Stimulated activated CD4-positive, alpha-beta T cell treated with anti-CD3 and anti-CD28 coated beads, Interleukin-15, amount 100 ng/mL, for 1 hour (primary cell): ENCODE measurements at places on chromosomes 1 and 21.

GRCh38 chr1:36157973-36158826 lies 2.2 kb downstream of the MAP7D1 start:
- no peak for DNase-seq

- no peak for DNase-seq
Measured at GRCh38 chr1:26078286-26079177, 11.1 kb upstream of the TRIM63 start.

- DNase-seq = no peak
Measured at GRCh38 chr1:187948170-187948794, 1119.5 kb downstream of the PLA2G4A start.

- no peak for DNase-seq
Measured at GRCh38 chr1:93344886-93345632, 648 bp upstream of the DR1 start.

DNA sequence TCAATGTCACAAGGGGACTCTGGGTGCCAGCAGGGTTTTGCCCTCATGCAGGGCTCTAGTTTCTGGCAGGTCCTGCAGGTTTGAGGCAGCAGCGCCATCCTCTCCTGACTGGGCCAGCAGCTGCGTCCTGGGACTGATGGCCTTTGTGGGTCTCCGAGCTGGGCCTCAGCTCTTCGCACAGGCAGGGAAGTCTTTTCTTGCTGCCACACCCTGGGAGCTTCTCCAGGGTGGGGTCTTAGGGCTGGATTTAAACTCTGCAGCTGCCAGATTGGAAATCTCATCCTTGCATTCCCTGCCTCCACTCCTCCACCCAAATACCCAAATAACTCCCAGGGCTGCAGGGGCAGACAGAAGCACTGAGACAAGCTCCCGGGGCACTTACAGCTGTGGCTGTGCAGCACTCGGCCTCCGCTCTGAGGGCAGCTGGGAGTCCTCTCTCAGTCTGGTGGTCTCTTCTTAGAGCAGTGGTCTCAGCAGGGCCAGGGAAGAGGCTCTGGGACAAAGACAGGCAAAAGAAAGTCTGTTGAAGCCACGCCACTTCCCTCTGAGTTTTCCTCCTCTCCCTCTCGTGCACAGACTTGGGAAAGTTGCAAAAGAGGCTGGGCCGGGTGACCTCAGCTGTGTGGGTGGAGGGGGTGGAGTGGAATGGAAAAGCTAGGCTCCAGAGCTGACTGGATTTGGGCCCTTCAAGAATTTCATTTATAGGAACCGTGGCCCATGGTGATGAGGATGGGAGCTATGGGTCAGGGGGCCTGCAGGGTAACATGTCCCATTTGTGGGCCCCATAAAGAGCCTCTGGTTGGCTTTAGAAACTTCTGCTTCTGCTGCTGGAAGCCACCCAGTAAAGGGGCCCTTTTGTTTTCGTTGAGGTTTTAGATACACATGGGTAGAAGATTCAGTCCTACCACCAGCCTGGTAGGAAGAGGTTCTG lies at the start of gene RAB7B:
Gene RAB7B (minus strand): TSS at position 525 of the 931 bp plus-strand sequence. CDS start 9,260 bp downstream, outside the sequence.
- no peak for DNase-seq

DNA sequence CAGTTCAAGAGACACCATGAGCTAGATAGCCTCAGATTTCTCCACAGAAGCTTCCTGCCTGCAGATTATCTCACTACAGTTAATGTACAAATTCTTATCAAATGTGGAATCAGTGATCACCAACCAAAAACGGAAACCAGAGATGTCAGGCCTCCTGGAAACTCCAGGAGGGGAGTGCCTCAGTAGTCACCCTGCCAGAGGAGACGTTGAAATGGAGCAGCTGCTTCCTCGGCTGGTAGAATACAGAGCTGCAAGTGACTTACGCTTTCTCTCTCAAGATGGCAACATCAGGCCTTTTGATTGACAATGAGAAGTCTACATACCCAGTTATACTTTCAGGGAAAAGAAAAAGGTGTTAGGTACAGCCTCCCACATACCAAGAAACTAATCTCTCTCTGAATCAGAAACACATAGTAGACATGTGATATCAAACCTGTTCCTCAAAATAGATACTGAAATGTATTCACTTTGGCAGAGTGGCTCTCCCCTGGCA lies 52.2 kb downstream of the ACP6 start:
- DNase-seq = no peak

DNA sequence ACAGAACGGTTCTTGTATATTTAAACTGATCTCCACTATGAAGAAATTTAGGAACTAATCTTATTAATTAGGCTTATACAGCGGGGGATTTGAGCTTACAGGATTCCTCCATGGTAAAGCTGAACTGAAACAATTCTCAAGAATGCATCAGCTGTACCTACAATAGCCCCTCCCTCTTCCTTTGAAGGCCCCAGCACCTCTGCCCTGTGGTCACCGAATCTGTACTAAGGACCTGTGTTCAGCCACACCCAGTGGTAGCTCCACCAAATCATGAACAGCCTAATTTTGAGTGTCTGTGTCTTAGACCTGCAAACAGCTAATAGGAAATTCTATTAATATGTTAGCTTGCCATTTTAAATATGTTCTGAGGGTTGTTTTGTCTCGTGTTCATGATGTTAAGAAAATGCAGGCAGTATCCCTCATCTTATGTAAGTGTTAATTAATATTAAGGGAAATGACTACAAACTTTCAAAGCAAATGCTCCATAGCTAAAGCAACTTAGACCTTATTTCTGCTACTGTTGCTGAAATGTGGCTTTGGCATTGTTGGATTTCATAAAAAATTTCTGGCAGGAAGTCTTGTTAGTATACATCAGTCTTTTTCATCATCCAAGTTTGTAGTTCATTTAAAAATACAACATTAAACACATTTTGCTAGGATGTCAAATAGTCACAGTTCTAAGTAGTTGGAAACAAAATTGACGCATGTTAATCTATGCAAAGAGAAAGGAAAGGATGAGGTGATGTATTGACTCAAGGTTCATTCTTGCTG lies 147.2 kb downstream of the NR5A2 start:
- no peak for DNase-seq

DNA sequence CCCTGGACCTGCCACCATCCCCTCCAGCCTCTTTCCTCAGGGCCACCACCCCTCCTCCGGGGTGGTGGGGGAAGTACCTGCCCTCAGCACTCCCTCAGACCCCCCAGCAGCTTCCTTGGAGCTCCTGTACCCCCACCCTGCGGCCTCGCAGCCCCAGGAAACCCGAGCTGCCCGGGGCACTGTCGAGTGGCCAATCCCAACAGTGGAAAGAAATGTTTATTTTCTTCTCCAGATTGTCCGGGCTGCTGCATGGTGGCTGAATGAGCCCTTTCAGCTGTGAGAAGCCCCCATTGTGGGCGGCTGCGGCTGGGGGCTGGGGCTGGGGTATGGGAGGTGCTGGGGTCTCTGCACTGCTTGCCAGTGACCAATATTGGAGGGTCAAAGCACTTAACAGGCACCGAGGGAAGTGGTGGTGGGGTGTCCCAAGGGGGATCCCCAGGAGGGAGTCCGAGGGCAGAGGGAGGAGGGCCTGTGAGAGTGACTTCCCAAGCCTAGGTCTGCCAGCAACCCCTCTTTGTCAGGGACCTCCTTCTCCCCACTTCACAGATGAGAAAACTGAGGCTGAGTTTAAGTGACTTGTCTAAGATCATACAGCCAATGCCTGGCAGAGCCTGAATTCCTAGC lies 25.2 kb downstream of the RUNX3 start:
- no peak for DNase-seq

- no peak for DNase-seq
Measured at GRCh38 chr1:188872376-188872775, 1605.3 kb downstream of the BRINP3 start.

GRCh38 chr1:48338257-48338656 lies 115.7 kb downstream of the SLC5A9 start:
- DNase-seq = no peak

- DNase-seq = no peak
Measured at GRCh38 chr1:150804671-150805070, 3.4 kb downstream of the CTSK start.

- no peak for DNase-seq
Measured at GRCh38 chr1:19359357-19359756, 47.2 kb downstream of the SLC66A1 start.

DNA sequence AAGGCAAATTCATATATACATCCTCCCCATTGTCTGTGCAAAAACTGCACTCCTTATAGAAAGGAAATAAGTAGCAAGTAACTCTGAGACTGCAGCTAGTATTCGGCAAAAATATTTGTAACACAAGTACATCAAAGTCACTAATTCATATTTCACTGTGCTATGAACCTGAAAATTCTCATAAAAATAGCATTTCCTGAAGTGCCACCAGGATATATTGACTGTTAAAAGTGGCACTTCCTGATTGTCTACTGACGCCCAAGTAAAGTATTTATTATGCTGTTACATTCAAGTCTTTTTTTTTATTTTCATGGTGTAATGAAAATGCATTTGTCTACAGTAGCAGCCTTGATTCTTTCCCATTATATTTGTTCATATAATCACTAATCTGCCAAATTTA lies 673.8 kb downstream of the PTPRC start:
- no peak for DNase-seq

- DNase-seq = no peak
Measured at GRCh38 chr1:158572226-158572625, 1.8 kb upstream of the OR6P1 start.

DNA sequence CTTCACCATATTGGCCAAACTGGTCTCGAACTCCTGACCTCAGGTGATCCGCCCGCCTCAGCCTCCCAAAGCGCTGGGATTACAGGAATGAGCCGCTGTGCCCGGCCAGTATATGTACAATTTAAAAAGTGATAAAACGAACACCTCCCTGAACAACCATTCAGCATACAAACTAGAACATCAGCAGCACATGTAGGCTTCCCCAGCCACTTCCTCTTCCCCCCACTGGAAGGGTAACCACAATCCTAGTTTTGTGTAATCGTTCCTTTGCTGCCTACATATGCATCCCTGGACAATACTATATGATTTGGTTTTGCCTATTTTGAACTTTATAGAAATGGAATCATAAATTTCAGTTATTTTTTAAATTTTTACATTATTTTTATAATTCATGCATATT lies 60.4 kb downstream of the DESI2 start:
- DNase-seq = no peak

DNA sequence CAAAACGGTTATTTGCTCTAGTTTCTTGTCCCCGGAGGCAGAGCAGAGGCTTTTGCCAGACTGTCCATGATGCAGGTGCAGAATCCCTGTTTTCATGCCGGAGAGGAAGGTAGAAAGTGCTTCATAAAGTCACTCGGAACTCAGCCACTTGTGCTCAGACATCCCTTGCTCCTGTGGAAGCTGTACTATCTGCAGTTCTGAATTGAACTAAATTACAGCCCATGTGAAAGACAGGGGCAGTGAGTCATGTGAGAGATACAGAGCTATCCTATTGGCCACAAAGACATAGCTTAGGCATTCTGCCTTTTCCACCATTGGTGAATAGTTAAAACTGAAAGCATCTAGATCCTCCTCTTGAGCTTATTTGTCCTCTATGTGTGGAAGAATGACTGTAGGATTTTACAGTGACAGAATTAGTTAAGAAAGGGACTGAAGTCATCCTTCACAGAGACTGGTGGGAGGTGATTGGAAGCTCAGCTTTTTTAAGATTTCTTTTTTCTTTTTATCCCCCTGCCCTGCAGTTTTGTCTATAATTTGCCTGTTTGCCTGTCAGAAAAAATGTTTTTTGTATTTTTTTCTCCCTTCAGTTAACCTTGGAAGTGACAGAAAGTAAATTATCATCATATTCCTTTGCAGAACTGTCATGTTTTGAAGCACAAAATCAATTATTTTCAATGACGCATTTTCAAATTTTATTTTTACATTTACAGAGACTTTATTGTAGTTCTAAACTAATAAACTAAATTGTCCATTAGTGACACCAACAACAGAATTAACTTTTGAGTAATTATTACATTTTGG lies 298.6 kb downstream of the PTPRC start:
- no peak for DNase-seq

DNA sequence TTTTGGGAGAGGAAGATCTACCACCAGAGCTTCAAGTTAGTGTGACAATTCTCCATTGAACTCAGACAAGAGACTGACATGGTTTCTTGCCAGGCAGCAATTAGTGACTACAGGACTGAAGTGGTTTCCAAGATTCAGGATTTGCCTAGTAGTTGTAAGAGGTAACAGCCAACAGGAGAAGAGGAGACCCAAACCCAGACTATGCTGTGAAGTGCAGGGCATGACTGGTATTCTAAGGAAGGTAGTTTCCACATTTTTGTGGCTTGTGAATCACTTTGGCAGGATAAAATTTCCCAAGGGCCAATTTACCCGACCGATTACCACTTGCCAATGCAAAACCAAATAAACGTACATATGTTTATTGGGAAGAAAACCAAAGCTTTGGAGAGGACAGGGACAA lies 14.7 kb upstream of the RAP1A start:
- DNase-seq = no peak

- no peak for DNase-seq
Measured at GRCh38 chr1:228940926-228941325, 205.6 kb downstream of the RHOU start.

- DNase-seq = no peak
Measured at GRCh38 chr1:31180338-31180737, 59.3 kb downstream of the NKAIN1 start.

DNA sequence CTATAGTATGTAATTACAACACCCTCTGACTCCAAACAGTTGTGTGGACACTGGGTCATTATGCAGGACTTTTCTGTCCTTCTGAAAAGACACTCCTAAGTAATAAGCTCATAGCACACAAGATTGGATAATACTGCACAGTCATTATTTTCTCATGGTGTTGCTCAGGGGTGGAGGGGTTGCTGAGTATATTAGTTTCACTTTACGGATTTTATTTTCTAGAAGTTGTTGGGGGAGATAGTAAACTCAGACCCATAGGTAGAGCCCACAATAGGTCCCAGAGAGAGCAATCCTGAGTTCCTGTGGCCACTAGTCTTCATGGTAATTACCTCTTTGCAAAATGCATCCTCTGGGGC lies 53.4 kb downstream of the DUSP10 start:
- no peak for DNase-seq

DNA sequence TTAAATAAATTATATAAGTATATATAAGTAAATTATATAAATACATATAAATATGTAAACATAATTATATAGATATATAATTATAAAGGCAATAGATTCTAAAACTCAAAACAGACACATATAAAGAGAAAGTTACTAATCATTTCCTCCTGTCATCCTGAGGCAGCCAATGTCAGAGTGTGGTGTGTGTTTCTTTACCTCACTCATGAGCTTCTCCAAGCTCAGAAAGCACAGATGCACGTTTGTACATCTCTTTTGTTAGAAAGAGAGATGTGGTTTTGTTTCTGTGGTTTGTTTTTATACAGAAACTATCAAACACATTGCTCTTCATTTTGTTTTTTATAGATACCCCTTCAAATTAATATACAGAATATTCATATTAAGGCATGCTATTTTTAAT lies 594.8 kb downstream of the USP25 start:
- no peak for DNase-seq

DNA sequence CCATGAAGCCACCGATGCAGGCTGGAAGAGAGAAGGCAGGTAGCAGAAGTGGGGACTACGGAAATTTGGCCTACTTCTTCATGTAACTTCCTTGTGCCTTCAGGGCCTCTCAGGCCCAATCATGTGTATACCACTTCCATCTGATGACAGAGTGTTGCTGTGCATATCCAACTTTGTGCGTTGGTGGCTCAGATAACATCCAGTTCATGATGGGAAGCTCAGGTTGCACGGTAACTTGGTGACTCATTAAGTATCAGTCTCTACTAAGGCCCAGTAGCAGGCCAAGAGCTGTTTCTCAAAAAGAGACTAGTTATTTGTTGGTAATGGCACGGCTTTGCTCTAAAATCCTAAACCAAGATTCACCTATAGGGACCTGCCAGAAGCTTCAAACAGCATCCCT lies 117.6 kb downstream of the LTN1 start:
- DNase-seq = no peak

- no peak for DNase-seq
Measured at GRCh38 chr1:56992318-56993125, 26.7 kb upstream of the C8B start.

GRCh38 chr1:232176222-232176621 lies 453.7 kb downstream of the SIPA1L2 start:
- DNase-seq = no peak
